Glutamatergic neuron (in vitro differentiated cells): ENCODE measurements at places on chromosomes 5 and 9. TPM values are rescaled to one million over a fixed set of nuclear protein-coding genes. Genes with fewer than 3 reads are reported as not detected.
A peak's percentile ranks its signal among the peaks of the same experiment; 100 is the strongest.

DNA sequence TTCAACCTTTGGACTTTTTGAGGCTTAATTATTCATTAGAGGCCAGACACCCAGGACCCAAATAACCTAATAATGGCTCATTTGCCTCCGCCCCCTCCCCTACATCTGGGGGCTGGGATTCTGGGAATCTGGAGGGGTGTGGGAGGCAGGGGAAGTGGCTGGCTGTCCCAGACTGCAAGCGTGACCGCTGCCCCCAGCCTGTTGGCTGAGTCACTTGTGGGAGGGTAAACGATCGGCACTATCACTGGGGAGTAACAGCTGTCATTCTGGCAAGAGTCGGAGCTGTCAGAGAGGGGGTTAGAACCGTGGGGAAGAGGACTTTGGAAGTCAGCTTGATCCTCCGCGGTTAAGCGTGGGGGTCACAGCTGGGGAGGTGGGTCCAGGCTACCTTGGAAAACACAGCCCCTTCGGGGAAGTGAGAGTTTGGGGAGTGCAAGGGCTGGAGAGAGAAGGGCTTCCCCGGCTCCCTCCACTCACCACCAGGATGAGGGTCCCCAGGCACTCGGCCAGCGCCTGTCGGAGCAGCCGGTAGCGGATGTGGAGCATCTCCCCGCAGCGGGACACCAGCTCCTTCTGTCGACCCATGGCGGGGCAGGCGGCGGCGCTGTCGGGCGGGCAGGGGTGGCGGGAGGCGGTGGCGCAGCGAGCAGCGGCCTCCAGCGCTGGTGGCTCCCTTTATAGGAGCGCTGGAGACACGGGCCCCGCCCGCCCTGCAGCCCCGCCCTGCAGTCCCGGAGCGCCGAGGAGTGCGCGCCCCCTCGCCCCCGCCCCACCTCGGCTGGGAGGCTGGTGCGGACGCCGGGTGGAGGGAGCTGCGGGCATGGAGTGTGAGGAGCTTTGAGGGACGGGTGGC is at the start of gene AQP3:
Gene AQP3, minus strand, starts transcription at position 648 of the 853 bp plus-strand sequence. Its CDS starts 63 bp downstream, at position 585.
- DNase-seq: peak; percentile 93
- peaks cover 19% of the 10 kb centered on the region for H3K4me1 ChIP-seq
- peak within 1 kb of the TSS; percentile 82 for H3K27ac ChIP-seq

The TMEM252 gene
- total RNA-seq: not detected

GRCh38 chr9:114924327-114924726 is 6.1 kb downstream of the TNFSF8 start:
- H3K4me1 ChIP-seq: no peaks in the 10 kb centered on the region
- no peak for DNase-seq
- no peak overlapping the region for H3K4me3 ChIP-seq
- peaks cover 12% of the 10 kb centered on the region for H3K27me3 ChIP-seq
- H3K27ac ChIP-seq: no peak overlapping the region
- H3K36me3 ChIP-seq: no peaks in the 10 kb centered on the region

The GRXCR2 gene
- total RNA-seq: not detected

The RNF145 gene
- 71.0 TPM for total RNA-seq

- DNase-seq: no peak
- no peaks in the 10 kb centered on the region for H3K27me3 ChIP-seq
- H3K36me3 ChIP-seq: no peaks in the 10 kb centered on the region
- peak overlapping the region; percentile 83 for H3K27ac ChIP-seq
- peaks cover 25% of the 10 kb centered on the region for H3K4me1 ChIP-seq
These were observed 48.2 kb downstream of the FAM240B start for GRCh38 chr9:38671748-38672147.

GRCh38 chr5:10648806-10649665 is 85.2 kb downstream of the ANKRD33B start:
- H3K36me3 ChIP-seq: peaks cover 8% of the 10 kb centered on the region
- no peaks in the 10 kb centered on the region for H3K27me3 ChIP-seq
- no peak overlapping the region for H3K4me3 ChIP-seq
- DNase-seq: no peak

DNA sequence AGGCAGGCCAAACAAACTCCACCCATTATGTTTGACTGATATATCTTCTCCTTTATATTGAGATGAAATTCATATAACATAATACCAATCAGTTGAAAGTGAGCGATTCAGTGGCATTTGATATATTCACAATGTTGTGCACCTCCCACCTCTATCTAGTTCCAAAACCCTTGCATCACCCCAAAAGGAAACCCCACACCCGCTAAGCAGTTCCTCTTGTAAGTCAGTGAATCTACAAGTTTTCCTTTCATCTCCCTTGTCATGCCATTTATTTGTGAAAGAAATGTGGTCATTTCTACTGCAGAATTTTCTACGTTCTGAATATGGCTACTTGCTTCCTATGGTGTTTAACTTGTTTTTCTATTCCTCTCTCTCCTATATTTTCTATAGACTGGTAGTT is 99.4 kb upstream of the PTPN3 start:
- H3K4me1 ChIP-seq: no peaks in the 10 kb centered on the region
- no peak for DNase-seq
- no peaks in the 10 kb centered on the region for H3K36me3 ChIP-seq
- H3K4me3 ChIP-seq: no peak overlapping the region
- H3K27me3 ChIP-seq: no peaks in the 10 kb centered on the region

The CSF1R gene
- total RNA-seq: not detected

DNA sequence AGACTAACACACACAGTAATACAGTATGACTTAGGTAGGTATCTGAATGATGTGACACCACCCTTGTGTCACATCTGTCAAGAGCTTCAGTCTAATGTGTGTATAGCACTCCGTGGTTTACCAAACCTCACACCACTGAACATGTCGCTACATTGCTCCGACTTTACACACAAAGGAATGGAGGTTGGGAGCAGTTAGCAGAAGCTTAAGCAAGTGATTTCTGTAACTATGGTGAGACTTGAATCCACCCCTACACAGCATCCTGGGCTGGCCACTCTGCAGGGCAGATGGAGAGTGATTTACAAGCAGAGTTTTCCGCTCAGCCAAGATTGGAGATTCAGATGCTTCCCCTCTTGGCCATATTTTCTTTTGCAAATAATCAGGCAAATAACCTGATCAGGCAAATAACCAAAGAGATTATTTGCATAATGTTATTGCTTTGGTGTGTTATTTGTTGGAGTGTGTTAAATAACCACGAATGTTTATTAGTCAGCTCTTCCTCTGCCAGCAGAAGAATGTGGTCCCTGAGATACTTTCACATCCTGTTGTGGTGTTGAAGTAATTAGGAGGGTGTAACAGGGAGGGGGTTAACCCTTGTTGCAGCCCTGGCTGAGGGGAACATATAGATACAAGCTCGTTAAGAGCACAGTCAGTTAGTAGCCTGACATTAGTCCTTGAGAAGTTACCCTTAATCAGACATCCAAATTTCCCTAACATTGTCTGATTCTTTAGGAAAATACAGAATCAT is 92.8 kb downstream of the SNX18 start:
- no peak overlapping the region for H3K27ac ChIP-seq
- H3K36me3 ChIP-seq: peaks cover 8% of the 10 kb centered on the region
- H3K27me3 ChIP-seq: peaks cover 2% of the 10 kb centered on the region
- DNase-seq: no peak

The OTP gene
- 0.17 TPM for total RNA-seq

The CATSPER3 gene
- total RNA-seq: 0.54 TPM

GRCh38 chr5:150486402-150487198 is 21.3 kb upstream of the NDST1 start:
- H3K27ac ChIP-seq: peak overlapping the region; percentile 70
- peaks cover 20% of the 10 kb centered on the region for H3K27me3 ChIP-seq
- DNase-seq: peak; percentile 76
- H3K4me1 ChIP-seq: peaks cover 51% of the 10 kb centered on the region
- no peaks in the 10 kb centered on the region for H3K36me3 ChIP-seq
- H3K4me3 ChIP-seq: peak overlapping the region; percentile 87

The CD274 gene
- not detected for total RNA-seq

The TMC1 gene
- total RNA-seq: not detected

The PDGFRB gene
- total RNA-seq: 2.9 TPM

DNA sequence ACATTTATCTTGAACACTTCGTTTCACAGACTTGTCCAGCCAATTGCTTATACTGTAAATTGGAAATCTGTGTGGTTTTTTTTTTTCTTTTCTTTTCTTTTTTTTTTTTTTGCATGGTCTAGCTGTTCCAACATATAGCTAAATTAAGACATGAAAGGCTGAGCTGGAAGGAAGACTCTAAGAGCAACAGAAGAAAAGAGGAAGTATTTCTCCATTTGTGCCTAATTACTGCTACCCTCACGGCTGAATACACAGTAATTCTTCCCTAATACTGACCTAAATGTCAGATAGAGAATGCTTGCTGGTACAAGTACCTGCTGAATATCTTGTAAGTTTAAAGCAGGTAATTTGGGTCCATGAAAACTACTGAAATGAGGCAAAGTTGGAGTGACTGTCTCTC is 11.0 kb upstream of the HAPLN1 start:
- H3K4me3 ChIP-seq: no peak overlapping the region
- H3K36me3 ChIP-seq: no peaks in the 10 kb centered on the region

- no peak overlapping the region for H3K27ac ChIP-seq
- H3K4me1 ChIP-seq: no peaks in the 10 kb centered on the region
- no peaks in the 10 kb centered on the region for H3K27me3 ChIP-seq
- DNase-seq: no peak
- no peak overlapping the region for H3K4me3 ChIP-seq
These were observed 48.6 kb downstream of the CARTPT start for GRCh38 chr5:71767661-71768060.

DNA sequence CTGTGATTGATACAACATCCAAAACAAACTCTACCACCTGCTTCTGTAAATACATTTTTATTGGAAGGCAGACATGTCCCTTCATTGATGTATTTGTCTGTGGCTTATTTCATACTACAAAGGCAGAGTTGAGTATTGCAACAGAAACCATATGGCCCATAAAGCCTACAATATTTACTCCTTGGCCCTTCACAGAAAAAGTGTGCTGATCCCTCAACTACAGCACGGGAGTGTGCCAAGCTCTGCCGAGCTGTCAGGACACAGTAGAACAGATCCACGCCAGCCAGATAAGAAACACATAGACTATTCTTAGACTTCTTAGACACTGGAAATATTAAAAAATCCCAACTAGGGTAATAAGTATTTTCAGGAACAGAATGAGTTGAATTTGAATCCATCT is 13.2 kb downstream of the TICAM2 start:
- no peaks in the 10 kb centered on the region for H3K36me3 ChIP-seq
- no peak overlapping the region for H3K27ac ChIP-seq
- H3K4me3 ChIP-seq: no peak overlapping the region
- H3K4me1 ChIP-seq: no peaks in the 10 kb centered on the region
- DNase-seq: no peak

GRCh38 chr5:10673017-10673389 is 88.0 kb downstream of the DAP start:
- H3K27me3 ChIP-seq: peaks cover 5% of the 10 kb centered on the region
- H3K27ac ChIP-seq: no peak overlapping the region
- peaks cover 20% of the 10 kb centered on the region for H3K36me3 ChIP-seq
- no peak for DNase-seq
- no peak overlapping the region for H3K4me3 ChIP-seq
